ENCODE measurements at places on chromosomes 1 and 21.

GRCh38 chr1:66399888-66400529 is 133.9 kb upstream of the SGIP1 start:
- no peak for DNase-seq

DNA sequence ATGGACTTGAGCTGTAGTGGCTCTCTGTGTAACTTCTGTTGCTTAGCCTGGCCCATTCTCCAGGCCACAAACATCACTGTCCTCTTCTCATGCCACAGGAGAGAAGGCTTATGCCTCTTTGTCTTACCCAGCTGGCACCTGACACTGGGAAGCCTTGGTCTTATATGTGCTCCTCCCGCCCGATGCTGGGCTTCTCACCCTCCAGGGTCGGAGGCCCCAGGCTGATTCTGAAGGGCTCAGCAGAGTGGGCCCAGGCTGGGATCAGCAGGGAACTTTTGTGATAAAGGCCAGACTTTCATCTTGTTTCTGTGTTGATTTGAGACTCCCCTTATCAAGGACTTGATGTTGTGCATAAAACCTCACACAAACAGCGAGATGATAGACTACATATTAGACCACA is 29.8 kb downstream of the TRPM2 start:
- DNase-seq: peak; percentile 19

DNA sequence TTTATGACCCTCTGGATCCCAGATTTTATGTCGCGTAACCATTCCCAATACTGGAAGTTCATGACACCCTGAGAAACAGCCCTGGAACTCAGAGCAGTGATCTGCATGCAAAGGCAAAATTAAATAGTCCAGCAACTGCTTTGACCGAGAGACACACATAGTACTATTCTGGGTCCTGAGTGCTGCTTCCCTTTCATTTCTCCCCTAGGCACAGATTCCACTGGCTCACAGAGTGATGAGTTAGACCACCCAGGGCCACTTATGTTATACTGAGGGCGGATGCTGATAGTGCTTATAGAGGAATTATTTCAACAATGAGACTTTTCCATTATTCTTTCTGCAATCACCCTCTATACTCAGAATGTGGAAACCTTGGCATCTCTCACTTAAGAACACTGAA is 69.2 kb downstream of the NFIA start:
- DNase-seq: no peak

- no peak for DNase-seq
These were observed 306.2 kb downstream of the TTLL7 start for GRCh38 chr1:83692524-83693381.

DNA sequence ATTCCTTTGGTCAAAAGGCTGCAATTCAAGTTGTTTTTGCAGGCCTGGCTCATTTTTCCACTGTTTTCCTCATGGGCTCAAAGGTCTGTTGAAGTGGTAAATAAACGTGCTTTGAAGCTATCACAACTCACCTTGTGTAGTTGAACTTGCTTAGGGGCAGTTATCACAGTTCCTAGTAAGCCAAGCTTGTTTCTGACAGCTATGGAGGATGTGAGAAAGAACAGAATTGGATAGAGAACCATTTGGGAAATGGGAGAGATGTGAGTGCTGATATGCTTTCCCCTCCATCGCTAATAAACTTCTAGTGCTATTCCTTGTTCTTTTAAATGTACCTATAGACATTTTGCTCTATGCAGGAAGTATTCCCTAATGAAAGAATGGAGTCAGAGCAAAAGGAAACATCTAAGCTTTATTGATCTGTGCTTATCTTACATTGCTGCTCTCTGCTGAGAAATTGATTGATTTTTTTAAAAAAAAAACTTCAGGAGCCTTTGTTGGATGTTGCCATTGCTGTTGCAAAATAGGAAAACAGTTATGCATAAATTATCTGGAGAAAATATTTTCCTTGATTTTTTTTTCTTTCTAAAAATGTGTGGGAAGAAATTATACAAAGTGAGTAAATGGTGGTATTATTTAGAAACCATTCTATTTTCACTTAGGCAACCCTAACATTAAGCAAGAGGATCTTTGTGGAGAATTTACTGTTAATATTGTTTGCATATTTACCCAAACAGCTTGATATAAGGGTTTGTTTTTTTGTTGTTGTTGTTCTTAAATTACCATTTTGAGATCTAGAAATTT is 118.2 kb downstream of the MAGI3 start:
- DNase-seq: no peak

DNA sequence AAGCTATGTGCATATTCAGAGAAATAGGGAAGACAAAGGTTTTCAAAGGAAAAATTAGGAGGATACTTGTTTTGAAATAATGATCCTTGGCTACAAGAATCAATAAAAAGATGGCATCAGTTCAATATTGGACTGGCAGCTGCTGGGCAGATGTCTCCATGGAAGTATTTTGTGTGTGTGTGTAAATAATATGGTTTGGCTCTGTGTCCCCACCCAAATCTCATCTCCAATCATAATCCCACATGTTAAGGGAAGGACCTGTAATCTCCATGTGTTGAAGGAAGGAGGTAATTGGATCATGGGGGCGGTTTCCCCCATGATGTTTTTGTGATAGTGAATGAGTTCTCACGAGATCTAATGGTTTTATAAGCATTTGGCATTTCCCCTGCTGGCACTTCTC is 40.4 kb upstream of the LRRC7 start:
- no peak for DNase-seq

DNA sequence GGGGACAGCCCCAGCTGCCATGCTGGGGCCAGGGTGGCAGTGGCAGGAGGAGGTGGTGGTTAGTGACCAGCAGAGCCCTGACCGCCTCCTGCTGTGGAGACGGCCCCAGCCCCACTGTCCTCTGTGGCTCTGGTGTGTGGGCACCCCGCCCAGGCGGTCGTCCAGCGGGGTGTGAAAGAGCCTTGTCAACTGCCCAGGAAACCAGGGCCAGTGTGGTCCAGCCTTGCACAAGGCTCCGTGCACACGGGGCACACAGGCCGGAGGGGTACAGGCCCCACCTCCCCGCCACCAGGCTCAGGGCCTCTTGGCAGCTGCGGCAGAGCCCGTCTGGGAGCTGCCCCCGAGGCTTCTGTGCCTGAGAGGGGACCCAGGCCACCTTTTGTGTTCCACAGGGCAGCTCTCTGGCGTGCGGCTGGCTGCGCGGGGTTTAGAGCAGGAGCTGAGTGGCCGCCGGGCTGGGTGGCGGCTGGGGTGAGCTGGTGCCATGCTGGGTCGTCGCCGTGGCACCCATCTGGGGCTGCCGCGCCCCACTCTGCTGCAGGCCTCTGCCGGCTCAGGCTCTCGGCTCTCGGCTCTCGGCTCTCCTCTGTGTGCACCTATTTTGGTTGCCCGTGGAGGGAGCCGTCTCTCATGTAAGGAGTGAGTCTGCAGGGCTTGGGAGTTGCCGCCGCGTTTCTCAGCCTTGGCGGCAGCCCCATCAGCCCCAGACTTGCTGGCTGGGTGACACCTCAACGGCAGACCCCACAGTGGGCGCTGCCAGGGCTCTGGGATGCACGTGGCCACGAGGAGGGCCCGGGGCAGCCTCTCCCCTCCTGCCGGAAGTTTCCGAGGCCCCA is 36.1 kb downstream of the SLX9 start:
- DNase-seq: no peak

DNA sequence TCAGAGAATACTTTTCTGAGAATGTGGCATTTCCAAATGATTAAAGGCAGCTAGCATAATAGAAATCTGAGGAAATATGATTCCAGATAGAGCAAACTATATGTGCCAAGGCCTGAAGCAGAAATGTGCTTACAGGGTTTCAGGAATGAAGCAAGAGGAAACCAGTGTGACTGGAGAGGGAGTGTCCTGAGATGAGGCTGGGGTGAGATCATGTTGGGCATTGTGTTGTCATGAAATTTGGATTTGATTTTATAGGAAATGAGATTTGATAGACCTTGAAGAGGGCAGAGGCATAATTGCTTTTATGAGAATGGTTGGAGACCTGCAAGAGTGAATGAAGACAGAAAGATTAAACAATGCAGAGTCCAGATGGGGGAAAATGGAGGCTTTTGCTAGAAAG is 338.1 kb upstream of the SNX7 start:
- no peak for DNase-seq

DNA sequence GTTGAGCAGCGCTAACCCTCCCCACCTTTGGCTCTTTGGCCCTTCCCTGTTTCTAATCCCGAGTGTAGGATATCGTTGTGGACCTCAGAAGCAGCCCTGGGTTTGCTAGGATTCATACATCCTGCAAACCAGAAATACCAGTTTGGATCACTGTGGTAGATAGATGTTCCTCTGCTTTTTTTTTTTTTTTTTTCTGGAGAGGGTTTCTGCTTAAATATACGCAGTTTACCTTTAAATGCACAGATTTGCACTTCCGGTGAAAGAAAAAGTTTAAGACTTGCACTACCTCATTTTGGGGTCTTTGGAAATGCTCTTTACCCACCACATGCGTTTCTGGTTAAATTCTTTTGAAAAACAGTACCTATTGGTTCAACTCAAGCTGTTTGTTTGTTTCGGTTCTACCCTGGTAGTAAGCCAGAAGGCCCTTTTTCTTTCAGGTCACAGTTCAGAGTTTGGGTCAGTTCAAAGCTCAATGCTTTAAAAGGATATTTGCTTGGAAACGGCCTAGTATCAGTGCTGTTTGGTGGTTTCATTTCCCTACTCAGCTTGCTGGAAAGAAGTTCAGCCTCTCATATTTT is 908 bp downstream of the DDI2 start:
- no peak for DNase-seq

GRCh38 chr1:9573723-9574122 is 15.0 kb upstream of the TMEM201 start:
- no peak for DNase-seq

DNA sequence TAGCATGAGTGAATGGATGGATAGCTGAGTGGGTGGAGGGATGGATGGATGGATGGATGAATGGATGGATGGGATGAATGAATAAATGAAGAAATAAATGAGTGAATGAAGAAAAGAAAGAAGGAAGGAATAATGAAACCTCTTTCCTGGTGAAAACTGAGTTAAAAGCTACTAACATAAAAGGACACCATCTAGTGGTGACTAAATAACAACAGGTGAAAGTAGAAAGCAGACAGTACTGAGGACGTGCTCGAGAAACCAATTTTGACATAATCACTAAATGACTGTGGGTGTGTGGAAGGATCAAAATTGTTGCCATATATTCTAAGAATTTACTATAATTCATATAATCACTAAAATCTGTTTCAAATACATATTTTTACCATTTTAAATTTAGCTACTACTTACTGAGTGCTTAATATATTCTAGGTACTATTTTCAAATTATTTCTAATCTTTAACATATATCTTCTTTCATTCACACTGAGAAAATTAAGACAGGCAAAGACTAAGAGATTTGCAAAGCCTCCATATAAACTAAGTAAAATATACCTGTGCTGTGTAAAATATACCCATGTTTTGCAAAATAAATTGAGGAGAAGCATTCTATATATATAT is 522.9 kb downstream of the LRRIQ3 start:
- no peak for DNase-seq

DNA sequence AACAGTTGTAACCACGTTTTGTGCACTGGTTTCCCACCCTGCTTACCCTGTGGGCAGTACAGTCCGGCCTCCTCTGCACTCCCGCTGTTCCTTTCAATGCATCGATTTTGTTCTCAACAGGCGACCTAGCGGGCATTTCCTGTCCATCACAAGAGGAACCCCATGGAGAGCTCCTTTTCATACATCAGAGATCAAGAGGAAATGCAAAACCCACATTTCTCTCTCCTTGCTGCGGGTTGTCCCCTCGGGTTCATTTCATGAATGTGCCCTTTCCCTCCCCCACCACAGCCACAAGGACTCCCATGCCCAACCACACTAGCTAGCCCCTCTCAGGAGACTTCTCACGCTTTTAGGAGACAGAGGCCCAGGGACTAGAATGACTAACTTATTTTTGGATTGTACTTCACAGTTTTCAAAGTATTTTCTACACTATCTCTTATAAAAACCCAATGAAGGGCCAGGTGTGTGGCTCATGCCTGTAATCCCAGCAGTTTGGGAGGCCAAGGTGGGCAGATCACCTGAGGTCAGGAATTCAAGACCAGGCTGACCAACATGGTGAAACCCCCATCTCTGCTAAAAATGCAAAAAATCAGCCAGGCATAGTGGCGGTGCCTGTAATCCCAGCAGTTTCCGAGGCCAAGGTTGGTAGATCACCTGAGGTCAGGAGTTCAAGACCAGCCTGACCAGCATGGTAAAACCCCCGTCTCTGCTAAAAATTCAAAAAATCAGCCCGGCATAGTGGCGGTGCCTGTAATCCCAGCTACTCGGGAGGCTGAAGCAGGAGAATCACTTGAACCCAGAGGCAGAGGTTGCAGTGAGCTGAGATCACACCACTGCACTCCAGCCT is 18.4 kb downstream of the ATP1A4 start:
- DNase-seq: peak; percentile 66

Measured in activated CD8-positive, alpha-beta memory T cell treated with anti-CD3 and anti-CD28 coated beads, Interleukin-2, amount 10 ng/mL, durations not matched to agents 7 days and 5 days (primary cell).